ENCODE measurements at places on chromosomes 2 and 18.

- DNase-seq = no peak
These were observed 141.2 kb downstream of the LRATD1 start for GRCh38 chr2:14773696-14774095.

DNA sequence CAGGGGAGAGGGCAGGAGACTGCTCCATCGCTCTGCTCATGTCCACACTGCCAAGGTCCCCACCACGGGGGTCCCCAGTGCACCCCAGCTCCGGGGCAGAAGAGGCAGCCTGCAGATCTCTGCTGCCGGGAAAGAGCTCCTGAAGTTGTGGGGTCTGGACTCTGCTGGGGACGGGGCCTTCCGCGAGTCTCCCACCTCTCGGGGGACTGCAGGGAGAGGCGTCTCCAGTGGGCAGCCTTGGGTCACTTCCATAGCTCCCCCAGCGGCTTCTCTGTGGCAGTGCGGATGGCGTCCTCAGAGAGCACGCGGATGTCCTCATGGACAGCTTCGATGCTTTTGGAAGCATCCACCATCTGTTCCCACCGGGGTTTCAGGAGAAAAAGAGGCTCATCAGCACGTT is 10.7 kb downstream of the DTYMK start:
- DNase-seq = no peak

- DNase-seq = no peak
These were observed 1.7 kb downstream of the EGR4 start for GRCh38 chr2:73291461-73292315.

- DNase-seq = no peak
These were observed 32.0 kb upstream of the MC4R start for GRCh38 chr18:60404486-60405085.

DNA sequence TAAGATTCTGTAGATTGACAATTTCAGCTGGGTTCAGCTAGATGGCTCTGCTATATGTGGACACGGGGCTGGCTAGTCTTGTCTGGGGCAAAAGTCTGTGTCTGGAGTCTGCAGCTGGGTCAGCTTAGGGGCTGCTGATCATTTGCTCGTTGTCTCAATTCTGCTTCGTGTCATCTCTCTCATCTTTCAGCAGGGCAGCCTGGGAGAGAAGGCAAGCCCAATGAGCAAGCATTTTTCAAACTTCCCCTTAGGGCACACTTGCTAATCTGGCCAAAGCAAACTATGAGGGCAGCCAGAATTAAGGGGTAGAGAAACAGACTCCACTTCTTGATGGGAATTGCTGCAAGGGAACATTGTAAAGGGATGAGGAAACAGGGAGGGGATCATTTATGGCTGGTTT is 462.6 kb downstream of the SLC4A3 start:
- no peak for DNase-seq

- DNase-seq = no peak
These were observed 4.9 kb downstream of the STAT4 start for GRCh38 chr2:191145769-191146471.

GRCh38 chr2:8520791-8521344 is 161.0 kb upstream of the ID2 start:
- DNase-seq = no peak

GRCh38 chr18:28112056-28112470 is 64.9 kb downstream of the CDH2 start:
- DNase-seq = no peak

Data from glomerular endothelial cell (primary cell).